Thymus (tissue), 14 donors: ENCODE measurements at places on chromosomes 2 and 18. TPM values are rescaled to one million over a fixed set of nuclear protein-coding genes. Genes with fewer than 3 reads are reported as not detected.

DNA sequence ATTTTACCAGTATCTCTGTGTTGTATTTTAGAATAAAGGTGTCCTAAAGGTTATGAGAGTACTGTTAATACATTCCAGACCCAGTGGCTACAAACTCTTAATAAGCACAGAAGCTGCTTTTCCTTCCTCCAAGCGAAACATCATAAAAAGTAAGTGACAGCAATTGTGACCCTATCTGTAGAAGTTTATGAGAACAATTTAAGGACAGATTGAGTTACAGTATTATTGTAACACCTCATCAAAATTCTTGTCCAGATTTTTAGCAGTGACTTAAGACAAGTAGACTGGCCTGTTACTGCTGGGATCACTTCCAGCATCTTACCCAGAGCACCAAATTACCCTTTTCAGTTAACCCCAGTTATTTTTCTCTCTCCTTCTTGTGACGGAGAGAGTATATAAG is 154.6 kb downstream of the ERBB4 start:
- no peak for DNase-seq

- DNase-seq, result no peak
Observed at GRCh38 chr18:24657444-24657842, 197.0 kb downstream of the HRH4 start.

DNA sequence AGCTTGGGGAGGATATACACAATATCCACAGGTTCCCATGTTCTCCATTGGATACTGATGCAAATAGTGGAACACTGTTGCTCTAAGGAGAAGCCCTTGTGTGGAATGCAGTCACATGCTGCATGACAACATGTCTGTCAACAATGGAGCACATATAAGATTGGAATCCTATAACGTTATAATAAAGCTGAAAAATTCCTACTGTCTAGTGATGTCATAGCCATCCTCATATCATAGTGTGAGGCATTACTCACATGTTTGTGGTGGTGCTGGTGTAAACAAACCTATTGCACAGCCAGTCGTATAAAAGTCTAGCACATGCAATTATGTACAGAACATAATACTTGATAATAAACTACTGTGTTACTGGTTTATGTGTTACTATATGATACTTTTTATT is 394.7 kb downstream of the FBXO15 start:
- DNase-seq, result no peak

The LONRF2 gene
- total RNA-seq, result 0.24 TPM

The SLC14A1 gene
- 2.8 TPM for total RNA-seq

- DNase-seq, result peak; percentile 77
Observed at GRCh38 chr2:197255543-197255942, 55.0 kb downstream of the ANKRD44 start.

DNA sequence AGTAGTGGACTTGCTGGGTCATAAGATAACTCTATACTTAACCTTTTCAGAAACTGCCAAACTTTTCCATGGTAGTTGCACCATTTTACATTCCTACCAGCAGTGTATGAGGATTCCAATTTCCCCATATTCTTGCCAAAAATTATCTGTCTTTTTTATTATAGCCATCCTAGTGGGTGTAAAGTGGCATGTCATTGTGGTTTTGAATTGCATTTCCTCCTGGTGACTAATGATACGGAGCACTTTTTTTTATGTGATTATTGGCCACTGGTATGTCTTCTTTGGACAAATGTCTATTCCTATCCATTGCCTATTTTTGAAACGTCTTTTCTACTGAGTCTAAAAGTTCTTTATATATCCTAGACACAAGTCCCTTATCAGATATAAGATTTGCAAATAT is 44.3 kb downstream of the CACNB4 start:
- no peak for DNase-seq

The VRK2 gene
- total RNA-seq, result 19.5 TPM

DNA sequence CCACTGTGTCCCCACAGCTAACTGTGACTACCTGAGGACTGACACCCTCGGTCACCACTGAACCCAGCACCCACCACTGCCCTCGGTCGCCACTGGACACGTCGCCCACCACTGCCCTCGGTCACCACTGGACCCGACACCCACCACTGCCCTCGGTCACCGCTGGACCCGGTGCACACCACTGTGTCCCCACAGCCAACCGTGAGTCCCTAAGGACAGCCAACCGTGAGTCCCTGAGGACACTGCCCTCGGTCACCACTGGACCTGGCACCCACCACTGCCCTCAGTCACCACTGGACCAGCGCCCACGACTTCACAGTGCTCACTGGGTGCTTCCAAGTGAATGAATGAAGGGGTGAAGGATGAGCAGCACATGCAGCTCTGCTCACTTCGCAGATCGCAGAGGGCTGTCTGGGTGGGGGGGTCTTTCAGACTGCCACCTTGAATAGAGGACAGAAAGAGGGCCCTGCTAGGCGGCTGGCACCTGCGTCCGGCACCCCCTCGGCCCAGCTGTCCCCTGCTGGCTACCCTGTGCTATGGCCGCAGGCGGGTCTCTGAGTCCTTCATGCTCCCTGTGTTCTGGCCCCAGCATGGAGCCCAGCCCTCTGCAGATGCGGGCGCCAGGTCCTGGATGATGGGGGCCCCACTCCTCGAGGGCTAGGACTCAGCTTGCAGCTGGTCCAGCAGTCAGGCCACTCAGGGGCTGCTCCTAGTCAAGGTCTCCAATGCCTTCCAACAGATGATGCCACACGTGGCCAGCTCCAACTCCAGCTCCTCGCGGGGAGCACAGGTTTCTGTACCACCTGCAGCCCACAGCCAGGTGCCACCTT is 51.4 kb upstream of the GPC1 start:
- DNase-seq, result no peak

- DNase-seq, result no peak
Observed at GRCh38 chr2:149931486-149931885, 343.9 kb upstream of the MMADHC start.

DNA sequence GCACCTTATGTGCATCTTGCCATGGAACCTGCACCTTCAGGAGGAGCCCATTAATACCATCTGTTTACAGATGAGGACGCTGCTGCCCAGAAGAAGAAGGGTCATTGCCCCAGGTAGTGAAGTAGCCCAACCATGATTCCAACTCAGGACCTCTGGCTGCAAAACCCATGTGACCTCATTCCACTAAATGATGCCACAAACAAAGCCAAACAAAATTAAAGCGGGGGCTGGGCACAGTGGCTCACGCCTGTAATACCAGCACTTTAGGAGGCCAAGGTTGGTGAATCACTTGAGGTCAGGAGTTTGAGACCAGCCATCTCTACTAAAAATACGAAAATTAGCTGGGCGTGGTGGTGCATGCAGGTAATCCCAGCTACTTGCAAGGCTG is 202.1 kb downstream of the EIPR1 start:
- no peak for DNase-seq

DNA sequence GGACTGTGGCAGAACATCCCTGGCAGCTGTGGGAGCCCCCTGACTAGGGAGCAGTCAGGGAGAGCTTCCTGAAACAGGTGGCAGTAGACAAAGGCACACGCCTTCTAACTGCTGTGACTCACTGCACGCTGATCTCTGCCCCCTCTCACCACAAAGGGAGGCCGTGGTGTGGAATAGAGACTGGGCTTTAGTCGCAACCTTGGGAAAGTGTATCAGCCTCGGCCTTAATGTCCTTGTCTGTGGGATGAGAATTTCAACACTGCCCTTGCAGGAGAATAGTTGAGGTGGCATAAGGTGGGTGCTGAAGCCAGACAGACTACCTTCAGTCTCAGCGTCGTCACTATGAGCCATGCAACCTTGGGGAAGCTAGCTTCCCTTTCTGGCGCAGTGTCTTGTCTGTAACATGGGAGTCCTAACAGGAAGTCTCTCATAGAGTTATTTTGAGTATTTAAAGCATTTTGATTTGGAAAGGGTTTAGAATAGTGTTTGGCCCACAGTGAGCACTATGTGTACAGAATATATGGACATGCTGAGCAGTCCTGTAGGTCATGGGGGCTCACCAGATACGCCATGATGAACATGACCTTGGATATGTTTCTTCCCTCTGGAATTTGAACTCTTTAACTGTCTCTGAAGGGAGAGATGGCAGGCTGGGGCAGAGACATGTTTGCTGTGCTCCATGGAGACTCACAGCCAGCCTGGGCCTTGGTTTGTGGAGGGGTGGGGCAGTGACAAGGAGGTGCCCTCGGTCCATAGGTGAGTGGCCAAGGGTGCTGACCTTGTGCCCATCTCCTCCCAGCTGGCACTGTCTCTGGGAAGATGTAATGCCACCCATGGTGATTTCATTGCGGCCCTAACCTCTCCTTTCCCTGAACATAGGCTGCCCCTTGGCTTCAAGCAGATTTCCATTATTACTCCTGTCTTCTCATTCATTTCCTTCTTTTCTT is 29.5 kb upstream of the SMAD7 start:
- no peak for DNase-seq

The C1QL2 gene
- 0.05 TPM for total RNA-seq

The ZBTB7C gene
- total RNA-seq, result 0.14 TPM

GRCh38 chr2:28906376-28906775 is 11.9 kb downstream of the WDR43 start:
- no peak for DNase-seq

- no peak for DNase-seq
Observed at GRCh38 chr2:122471753-122472152, 716.3 kb downstream of the TSN start.

DNA sequence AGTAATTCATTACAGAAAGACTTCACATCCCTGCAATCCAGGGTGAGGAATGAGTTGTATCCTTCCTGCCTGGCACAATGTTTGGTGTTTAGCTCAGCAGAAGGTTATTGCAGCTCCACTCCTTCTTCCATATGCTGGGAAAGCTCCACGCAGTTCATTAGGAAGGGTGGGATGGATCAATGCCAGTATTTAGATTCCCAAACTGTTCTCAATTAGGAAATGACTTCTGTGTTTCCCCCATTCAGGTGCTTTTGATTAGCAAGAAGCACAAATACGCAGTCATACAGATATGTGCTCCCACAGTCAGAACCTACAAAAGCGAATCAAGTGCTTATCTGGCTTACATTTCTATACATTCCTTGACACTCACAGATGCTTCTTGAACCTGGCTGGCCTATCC is 340.6 kb downstream of the NYAP2 start:
- DNase-seq, result no peak

The PHOSPHO2 gene
- total RNA-seq, result 4.3 TPM

The PPP1CB gene
- total RNA-seq, result 119 TPM

The NAT8 gene
- total RNA-seq, result not detected

DNA sequence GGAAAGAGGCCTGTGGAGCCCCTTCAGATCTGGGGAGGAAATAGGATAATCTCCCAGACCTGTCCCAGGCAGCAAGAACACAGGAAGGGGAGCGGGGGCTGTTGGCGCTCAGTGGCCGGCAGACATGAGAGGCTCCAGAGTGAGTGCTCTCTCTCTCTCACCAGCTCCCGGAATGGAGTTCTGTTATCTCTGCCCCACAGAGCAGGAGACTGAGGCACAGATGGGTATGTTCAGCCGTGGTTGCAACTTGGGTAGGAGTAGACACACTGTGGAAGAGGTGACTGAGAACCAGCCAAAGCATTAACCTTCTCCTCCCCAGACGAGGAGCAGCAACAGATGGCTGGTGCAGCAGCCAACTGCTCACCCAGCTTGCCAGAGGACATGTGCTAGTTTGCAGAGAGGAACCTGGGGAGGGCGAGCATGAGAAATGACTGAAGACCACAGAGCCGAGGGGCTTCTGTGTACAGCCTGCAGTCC is 82.0 kb downstream of the NRP2 start:
- no peak for DNase-seq

- no peak for DNase-seq
Observed at GRCh38 chr2:178756843-178757242, 50.4 kb downstream of the TTN start.

The OXER1 gene
- total RNA-seq, result 0.57 TPM

DNA sequence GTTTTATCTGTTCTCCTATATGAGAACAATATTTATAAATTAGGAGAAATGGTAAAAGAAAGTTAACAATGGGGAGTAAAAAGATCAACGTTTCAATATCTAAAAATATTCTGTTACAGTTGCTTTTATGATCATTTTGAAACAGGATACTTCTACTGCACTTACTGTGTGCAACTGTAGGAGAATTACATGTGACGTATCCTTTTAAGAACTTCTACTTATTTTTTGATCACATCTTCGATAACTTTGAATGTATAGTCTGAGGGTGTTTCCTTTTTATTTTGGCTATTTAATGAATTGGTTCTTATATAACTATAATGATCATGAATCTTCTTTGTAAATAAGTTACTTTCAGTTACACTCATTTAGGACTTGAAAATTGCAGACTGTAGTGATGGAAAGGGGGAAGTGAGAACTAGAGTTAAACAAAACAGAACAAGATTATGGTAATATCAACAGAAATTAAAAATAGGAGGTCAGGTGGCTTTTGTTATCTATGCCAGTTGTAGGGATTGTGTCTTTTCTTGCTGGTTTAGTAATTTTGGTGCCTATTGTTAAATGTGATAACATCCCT is 109.9 kb downstream of the MSTN start:
- DNase-seq, result no peak

The TMEM150A gene
- total RNA-seq, result 2.3 TPM

DNA sequence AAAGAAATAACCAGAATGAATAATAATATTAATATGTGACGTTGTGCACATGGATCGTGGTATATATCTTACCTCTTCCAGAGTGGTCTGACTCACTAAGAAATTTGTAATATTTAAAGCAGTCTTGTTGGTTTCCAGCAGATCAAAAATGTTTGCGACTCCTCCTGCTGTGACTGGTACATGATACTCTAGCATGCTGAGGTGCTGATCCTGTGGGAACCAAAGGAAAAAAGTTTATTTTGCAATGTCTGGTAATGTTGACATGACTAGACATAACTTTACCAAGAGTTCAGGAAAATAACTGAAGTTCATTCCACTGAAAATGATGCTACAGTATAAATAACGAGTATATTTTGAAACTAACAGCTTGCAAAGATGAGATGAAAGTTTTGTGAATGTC is 124.5 kb upstream of the BARD1 start:
- no peak for DNase-seq

The KCNE4 gene
- 0.71 TPM for total RNA-seq

DNA sequence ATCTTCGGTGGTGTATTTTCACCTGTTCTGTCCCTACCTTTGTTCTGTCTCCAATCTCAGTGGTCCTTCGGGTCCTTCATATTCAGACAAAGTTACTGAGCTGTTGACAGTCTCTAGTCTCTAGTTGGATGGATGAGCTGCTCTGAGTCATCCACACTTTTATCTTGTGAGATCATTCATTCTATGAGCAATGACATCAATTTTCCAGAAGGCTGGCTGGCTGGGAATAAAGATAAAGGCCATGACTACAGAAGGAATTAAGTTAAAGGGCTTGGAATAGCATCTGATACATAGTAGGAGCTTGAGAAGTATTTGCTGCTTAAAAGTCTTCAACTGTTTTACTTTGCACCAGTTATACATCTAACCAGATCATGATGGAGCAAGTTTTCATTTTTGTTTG is 43.1 kb upstream of the SLC39A10 start:
- no peak for DNase-seq

The RRM2 gene
- 79.0 TPM for total RNA-seq

The RIT2 gene
- total RNA-seq, result not detected

- no peak for DNase-seq
Observed at GRCh38 chr2:141482697-141483096, 648.1 kb downstream of the LRP1B start.
